Jurkat, Clone E6-1 (cell line): ENCODE measurements at places on chromosomes 4 and X.

DNA sequence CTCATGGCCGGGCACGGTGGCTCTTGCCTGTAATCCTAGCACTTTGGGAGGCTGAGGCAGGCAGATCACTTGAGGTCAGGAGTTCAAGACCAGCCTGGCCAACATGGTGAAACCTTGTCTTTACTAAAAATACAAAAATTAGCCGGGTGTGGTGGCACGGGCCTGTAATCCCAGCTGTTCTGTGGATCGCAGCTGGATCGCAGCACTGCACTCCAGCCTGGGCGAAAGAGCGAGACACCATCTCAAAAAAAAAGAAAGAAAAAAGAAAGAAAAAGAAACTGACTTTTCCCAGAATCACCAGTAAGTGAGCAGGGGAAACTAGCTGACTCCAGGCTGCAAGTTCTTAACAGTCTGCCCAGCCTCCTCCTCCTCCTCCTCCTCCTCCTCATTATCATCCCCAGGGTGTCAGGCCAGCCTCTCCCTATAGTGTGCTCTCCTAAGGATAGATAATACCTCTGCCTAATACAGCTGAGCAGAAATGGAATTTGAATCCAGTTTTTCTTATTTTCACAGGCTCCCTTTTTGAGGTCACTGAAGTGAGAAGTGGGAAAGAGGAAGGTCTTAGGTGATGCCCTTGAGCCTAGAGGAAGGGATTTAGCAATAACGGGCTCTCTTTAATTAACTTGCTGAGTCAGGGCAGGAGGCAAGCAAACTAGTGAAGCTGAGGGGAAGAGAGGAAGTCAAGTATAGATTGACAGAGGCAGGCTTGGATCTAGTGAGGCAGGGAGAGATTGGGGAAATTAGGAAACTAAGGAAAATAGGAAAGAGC is 11.8 kb upstream of the ELF2 start:
- no peak for DNase-seq

GRCh38 chrX:7145454-7145853 is 2.1 kb upstream of the STS start:
- DNase-seq = no peak

DNA sequence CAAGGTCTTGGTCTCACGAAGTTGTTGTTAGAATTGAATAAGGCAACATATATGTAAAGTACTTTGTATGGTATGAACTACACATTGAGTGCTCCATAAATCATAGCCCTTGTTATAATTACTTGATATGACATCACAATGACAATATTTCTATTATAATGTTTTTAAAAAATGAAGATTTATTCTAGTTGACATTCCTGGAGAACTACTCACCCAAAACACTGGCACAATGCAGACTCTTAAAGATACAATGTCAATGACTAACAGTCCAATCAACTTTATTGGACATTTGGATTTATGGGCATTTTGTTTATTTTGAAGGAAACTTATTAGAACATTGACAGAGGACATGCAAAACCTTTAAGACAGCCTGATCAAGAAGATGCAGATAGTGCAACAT is 55.3 kb downstream of the ASB9 start:
- no peak for DNase-seq

DNA sequence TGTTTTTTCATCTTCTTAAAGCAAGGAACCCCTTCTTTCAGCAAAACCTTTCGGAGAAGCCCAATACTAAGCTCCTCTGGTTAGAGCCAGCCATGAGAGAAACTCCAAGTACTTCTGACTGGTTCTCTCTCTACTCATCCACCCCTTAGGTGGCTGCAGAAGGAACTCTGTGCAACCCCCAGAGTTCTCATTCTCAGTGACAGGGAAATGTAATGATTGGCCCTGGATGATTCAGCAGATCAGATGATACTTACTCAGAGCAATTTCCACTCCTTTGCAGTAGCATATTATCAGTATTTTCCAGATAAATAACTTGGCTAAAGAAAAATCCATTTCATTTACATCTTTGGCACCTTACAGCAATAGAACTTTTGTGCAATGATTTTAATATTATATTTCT is 3.2 kb downstream of the SPP1 start:
- no peak for DNase-seq

GRCh38 chr4:102338405-102338804 is 6.9 kb downstream of the SLC39A8 start:
- no peak for DNase-seq

DNA sequence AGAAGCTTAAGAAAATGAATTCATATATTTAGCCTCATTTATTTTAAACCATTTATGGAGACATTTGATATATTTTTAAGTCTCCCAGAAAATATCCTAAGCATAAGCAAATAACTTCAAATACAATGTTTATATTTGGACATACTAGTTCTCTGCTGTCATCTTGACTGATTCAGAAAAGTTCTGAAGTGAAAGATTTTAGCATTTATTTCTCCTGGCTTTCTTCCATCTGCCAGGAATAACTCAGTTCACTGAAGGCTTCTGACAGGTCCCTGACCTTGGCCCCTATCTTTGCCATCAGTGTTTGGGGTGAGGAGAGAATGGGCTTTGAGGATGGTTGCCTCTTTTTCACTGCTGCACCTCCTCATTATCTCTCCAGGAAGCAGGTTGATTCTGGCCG is 115.7 kb downstream of the SLIT2 start:
- no peak for DNase-seq

GRCh38 chr4:7929118-7929951 is 10.3 kb downstream of the AFAP1 start:
- DNase-seq = no peak

- DNase-seq = peak; percentile 52
Measured at GRCh38 chrX:74343343-74344279, 39.6 kb downstream of the ZCCHC13 start.

DNA sequence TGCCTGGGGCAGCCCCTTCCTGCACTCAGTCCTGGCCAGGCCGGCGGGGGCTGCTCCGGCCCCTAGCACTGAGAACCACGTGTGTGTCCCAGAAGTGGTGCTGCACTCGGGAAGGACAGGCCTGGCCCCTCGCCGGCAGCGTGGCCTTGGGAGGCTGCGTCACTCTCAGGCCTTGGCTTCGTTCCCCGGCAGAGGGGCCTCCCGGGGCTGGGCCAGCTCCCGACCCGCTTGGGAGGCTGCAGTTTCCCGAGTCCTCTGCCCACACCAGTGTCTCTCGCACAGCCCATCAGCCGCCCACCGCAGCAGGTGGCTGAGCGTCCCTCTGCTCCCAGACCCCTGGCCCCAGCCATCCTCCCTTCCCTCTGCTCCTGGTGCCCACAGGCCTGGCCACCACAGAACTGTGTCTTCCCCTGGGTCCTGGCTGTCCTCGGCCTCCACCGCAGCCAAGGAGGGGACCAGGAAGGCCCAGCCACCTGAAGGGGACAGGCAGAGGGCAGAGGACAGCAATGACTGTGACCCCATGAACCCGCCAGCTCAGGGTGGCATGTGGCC is 10.9 kb upstream of the CPLX1 start:
- DNase-seq = no peak
